ENCODE measurements at places on chromosomes 16 and 17. TPM values are rescaled to one million over a fixed set of nuclear protein-coding genes. Genes with fewer than 3 reads are reported as not detected.

Gene ADAD2
- total RNA-seq: not detected

Gene STH
- total RNA-seq: not detected

Gene TPPP3
- 0.19 TPM for total RNA-seq

Gene KRT33B
- total RNA-seq: not detected

All from activated T-helper 17 cell treated with anti-CD3 and anti-CD28 coated beads, Interleukin-2, amount 50 U/mL, for 72 hours (primary cell).